ENCODE measurements at places on chromosomes 12 and 14.
A peak's percentile ranks its signal among the peaks of the same experiment; 100 is the strongest.

DNA sequence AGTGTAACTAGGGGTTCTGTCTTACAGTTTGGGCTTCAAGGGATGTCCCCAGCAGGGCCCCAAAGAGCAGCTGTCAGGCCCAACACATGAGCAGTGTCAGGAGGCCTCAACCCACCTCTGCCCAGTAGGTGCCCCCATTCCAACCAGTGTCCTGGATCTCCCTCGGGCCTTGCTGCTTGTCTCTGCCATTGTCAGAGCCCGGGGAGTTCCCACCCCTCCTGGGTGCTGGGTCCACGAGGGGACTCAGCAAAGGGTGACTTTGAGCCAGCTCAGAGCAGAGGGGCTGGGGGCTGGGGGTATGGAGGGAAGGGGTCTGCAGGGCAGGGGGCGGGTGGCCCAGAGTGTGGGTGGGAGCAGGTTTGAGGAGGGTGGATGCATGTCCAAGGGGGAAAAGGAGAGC, 18.0 kb upstream of the BEGAIN start:
- DNase-seq, result no peak

DNA sequence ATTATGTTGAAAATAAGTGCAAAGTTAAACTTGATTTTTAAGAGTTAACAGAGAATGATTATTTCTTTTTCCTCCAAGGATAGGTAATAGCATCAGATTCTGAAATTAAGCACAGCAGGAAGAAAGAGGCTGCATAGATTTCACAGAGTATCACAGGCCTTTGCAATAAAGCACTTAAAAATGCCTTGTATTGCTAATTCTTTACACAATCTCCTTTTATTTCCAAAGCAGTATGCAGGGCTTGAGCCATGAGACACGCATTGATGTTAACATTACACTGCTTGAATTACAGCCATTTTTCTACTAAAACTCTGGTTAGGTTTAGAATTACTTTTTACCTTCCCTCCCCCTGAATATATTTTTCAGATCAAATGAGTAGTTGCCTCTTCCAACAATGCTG, 398.3 kb downstream of the BCAT1 start:
- DNase-seq, result no peak

GRCh38 chr14:90518941-90519256, 122.1 kb downstream of the CALM1 start:
- peak; percentile 67 for DNase-seq

- no peak for DNase-seq
These were observed 148.0 kb upstream of the G2E3 start for GRCh38 chr14:30410986-30411385.

DNA sequence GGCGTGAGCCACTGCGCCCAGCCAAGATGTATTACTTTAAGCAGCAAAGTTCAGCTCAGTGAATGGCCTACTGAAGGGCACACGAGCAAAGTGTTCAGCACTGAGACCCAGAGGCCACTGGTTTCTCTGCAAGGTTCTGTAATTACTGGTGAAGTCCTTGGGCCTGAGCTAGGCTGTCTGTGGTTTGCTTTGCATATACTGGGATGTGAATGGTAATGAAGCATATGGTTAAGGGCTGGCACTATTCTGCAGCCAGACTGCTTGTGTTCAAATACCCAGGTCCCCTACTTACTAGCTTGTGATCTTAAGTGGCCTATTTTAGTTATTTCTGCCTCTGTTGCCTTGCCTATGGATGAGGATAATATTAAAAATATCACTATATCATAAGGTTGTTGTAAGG, 72.0 kb downstream of the LLPH start:
- DNase-seq, result no peak

DNA sequence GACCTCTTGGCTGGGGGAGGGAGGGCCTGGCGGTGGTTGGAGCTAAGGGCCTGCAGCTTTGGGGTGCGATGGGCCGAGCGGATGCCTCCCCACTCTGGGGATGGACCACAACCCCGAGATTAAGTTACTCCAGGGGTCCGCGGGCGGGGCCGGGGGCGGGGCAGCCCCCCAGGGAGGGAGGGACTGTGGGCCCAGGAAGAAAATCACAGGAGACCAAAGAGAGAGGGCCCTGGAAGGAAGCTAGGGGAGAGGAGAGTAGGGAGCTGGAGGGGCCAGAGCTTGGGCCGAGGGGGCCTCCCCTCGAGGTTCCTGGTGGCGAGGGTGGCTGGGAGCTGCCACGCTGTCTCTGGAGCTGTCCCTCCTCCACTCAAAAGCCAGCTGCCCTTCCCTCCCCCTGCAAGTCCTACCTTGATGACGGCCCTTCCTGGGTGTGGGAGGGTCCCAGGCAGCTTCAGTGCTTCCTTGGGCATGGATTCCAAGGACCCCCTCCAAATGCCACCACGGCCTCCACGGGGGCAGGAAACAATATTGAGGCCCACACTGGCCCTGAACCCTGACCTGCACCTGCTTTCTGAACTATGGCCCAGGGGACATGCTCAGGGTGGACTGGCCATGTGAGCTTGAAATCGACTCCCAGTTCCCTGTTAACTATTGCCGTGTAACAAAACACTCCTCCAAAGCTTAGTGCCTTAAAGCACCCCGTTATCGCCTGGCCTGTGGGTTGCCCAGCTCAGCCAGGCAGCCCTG, 610 bp upstream of the NUDT14 start:
- no peak for DNase-seq

- DNase-seq, result no peak
These were observed 28.3 kb upstream of the ETFBKMT start for GRCh38 chr12:31631023-31631724.
